ENCODE measurements at places on chromosomes 2 and 18. TPM values are rescaled to one million over a fixed set of nuclear protein-coding genes. Genes with fewer than 3 reads are reported as not detected.

- DNase-seq: no peak
Measured at GRCh38 chr2:7027956-7028655, 110.9 kb downstream of the RNF144A start.

GRCh38 chr18:58533766-58534165 is 95.1 kb downstream of the ALPK2 start:
- DNase-seq: no peak

DNA sequence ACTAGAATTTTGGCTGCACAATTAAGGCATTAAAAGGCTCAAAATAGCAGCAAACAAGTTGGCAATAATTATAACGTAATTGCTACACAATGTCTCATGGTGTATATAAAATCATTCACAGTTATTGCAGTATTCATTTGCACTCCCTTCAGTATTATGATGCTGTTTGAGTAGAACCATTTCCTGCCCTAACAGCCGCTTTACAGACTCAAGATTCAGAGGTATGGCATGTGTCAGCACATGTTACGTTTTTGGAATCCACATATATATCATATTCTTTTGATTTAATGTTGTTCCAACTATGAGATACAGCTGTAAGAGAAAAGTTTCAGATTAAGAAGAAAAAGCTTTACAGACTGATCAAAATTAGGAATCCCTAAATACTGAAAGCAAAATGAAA is 56.3 kb upstream of the NCKAP5 start:
- no peak for DNase-seq

DNA sequence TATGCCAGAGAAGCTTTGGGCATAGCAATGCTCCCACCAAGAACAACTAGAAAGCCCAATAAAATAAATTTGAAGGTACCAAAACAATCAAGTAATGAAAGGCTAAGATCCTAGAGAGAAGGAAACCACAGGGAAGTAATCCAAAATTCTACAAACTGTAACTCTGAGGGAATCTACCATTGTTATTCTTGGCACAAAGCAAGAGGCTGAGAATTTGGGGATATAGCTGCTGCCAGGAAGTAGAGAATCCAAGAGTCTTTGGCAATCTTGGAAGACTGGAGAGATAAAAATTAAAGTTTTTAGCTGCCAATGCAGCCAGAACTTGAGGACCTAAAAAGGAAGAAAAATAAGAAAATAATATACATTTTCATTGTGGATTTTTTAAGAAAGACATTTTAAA is 68.5 kb downstream of the PIGN start:
- no peak for DNase-seq

DNA sequence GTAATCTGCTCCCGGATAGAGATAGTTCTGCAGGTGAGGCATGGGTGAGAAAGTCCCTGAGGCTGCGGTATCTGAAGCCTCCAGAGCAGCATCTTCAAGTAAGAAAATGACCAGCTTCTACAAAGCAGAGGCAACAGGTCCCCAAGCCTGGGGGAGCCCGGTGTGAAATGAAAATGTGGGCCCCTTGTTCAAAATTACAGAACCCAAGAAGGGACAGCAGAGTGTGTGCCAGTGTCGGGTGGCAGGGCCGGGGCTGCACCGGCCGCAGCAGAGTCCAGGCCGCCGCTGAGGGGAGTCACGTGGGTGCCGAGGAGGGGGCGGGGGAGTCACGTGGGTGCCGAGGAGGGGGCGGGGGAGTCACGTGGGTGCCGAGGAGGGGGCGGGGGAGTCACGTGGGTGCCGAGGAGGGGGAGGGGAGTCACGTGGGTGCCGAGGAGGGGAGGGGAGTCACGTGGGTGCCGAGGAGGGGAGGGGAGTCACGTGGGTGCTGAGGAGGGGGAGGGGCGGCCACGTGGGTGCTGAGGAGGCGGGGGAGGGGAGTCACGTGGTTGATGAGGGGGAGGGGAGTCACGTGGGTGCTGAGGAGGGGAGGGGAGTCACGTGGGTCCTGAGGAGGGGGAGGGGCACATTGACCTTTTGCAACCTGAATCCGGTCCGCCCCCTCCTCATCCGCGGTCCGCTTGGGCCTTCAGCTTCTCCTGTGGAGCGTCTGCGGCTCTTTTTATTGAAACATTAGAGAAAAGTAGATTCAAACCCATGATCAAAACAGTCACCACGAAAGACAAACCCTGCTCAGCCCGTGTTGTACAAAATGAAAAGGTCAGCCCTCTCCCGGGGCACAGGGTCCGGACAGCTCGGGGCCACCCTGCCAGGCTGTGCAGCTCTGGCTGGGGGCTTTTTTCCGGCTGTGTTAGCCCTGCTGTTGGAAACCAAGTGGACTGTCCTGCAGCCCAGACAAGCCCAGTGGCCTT is 10.4 kb downstream of the COLEC11 start:
- DNase-seq: peak; percentile 72

DNA sequence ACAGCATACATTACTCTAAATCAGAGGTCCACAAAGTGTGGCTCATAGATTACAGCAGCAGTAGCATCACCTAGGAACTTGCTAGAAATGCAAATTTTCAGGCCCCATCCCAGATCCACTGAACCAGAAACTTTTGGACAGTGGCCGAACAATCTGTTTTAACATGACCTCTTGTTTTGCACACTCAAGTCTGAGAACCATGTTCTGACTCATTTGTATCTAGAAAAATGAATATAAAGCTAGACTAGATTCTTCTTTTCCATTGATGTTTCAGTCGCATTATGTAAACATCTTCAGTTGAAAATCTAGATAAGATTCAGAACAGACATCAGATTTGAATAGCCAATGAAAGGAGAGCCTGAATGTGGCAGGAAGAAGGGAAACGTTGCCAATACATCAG is 608.8 kb downstream of the LRP1B start:
- no peak for DNase-seq

Gene TRIM43
- total RNA-seq: not detected

Measured in activated CD4-positive, alpha-beta T cell treated with anti-CD3 and anti-CD28 coated beads, Interleukin-2, amount 10 ng/mL, durations not matched to agents 24 days and 14 days (primary cell).